ENCODE measurements at places on chromosomes 1 and 21. TPM values are rescaled to one million over a fixed set of nuclear protein-coding genes. Genes with fewer than 3 reads are reported as not detected.

CFAP141 gene
- not detected for total RNA-seq

LGR6 gene
- not detected for total RNA-seq

TSTD1 gene
- 104 TPM for total RNA-seq

GIPC2 gene
- 0.48 TPM for total RNA-seq

TTLL10 gene
- not detected for total RNA-seq

KISS1 gene
- total RNA-seq: 0.48 TPM

PTPRU gene
- 84.0 TPM for total RNA-seq

ABCG1 gene
- total RNA-seq: 42.7 TPM

GBP5 gene
- 1.2 TPM for total RNA-seq

RGS4 gene
- 0.21 TPM for total RNA-seq

PIGR gene
- not detected for total RNA-seq

LCK gene
- not detected for total RNA-seq

PKP1 gene
- total RNA-seq: 263 TPM

Measured in tracheal epithelial cell (primary cell).